ENCODE measurements at places on chromosomes 3 and 15. TPM values are rescaled to one million over a fixed set of nuclear protein-coding genes. Genes with fewer than 3 reads are reported as not detected.

Gene RLBP1
- total RNA-seq, result not detected

Gene SLC28A1
- not detected for total RNA-seq

Gene DLEC1
- 0.07 TPM for total RNA-seq

Gene CLSTN2
- 0.06 TPM for total RNA-seq

Gene LRRC34
- total RNA-seq, result not detected

Gene OR5H6
- not detected for total RNA-seq

Gene ZNF385D
- not detected for total RNA-seq

Gene PLIN1
- total RNA-seq, result 0.06 TPM

Gene UQCRC1
- 171 TPM for total RNA-seq

Gene SCAMP5
- total RNA-seq, result 14.0 TPM

Gene IL17RC
- 15.2 TPM for total RNA-seq
